Smooth muscle cell of the pulmonary artery (primary cell): ENCODE measurements at places on chromosomes 2 and 18. TPM values are rescaled to one million over a fixed set of nuclear protein-coding genes. Genes with fewer than 3 reads are reported as not detected.

CHRND gene
- total RNA-seq: not detected in 2 replicates

LCT gene
- total RNA-seq: under 0.01 and 0.03 TPM in 2 replicates

IGFBP5 gene
- 1,272 and 1,451 TPM in 2 replicates for total RNA-seq

ACMSD gene
- total RNA-seq: not detected in 2 replicates
